ENCODE measurements at places on chromosomes 1 and 21.
A peak's percentile ranks its signal among the peaks of the same experiment; 100 is the strongest.

GRCh38 chr21:42468491-42469131 is 27.4 kb downstream of the RSPH1 start:
- DNase-seq, result peak; percentile 21

DNA sequence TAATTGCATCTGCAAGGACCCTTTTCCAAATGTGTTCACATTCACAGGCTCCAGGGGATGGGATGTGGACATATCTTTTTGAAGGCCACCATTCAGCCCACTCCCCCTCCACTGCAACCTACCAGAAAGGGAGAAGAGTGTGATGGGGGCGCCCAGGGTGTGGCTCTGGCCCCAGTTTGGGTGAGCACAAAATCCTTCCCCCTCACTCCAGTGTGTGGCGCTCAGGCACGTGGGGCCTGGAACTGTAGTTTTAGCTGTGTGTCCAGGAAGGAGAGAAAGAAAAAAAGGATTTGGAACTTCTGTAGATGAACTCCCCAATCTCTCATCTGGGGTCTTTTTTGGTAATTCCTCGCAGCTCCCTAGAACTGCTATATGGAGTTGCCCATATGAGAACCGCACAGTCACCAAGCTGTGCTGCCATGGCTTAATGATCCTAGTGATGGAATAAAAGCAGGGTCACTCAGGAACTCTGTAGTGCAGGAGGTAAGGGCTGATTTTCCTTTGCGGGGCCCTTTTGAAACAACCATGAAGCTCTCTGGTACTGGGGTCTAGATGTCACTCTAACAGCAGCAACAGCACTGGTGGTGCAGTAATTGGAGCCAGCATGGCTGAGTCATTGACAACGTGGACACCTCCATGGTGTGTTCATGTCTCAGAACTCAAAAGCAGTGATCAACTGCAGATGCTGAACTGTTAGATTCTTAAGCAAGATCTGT is 17.0 kb downstream of the AGT start:
- DNase-seq, result no peak

DNA sequence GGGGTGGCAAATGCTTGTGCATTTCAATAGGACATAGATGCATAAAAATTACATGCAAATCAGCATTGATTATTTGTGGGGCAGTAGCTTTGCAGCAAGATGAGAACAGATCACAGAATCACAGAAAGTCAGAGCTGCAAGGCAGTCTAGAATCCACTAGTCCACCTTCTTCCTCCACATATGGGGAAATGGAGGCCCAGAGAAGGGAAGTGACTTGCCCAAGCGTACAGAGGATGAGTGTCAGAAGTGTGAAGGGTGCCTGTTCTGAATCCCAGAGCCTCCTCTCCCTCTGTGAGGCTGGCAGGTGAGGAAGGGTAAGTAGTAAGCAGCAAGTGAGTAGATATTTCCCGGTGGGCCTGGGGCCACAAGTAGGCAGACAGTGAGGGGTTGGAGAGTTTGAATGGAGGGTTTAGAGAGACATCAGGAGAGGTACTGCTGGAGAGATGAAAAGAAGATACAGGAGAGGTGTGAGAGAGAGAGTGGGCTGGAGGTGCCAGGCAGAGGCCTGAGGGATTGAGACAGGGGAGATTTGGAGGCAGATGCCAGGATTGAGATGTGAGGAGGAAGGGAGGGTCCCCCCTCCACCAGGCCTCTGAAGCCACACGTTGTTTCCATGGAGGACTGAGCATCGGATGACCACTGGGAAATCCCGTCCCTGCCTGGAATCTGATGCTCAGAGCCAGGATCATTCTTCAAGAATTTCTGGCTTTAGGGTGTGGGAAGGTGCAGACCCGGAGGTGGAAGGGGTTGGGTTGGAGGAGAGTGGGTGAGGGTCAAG is 4.8 kb upstream of the MYOG start:
- DNase-seq, result no peak

- DNase-seq, result no peak
Observed at GRCh38 chr1:18037651-18038050, 69.9 kb upstream of the IGSF21 start.

DNA sequence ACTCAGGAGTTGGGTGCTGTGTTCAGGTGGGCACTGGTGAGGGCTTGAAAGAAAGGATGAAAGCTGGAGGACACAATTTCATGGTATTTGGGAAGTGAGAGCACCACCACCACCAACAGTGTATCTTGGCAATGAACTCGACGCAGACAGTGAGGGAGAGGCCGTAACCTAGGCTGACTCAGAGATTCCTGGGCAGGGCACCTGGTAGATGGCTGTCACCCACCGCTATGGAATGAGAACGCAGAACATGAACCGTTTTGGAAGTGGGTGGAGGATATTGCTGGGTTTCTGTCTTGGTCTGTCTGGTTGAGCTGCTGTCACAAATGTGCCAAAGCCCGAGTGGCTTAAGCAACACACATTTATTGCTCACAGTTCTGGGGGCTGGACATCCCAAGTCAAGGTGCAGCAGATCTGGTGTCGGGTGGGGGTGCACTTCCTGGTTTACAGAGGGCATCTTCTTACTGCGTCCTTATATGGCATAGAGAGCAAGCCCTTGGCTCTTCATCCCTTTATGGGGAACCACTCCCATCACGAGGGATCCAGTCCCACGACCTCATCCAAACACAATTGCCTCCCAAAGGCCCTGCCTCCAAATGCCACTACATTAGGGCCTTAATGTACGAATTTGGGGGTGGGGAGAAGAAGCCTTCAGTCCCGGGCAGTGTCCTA is 246.3 kb downstream of the SIPA1L2 start:
- DNase-seq, result no peak

DNA sequence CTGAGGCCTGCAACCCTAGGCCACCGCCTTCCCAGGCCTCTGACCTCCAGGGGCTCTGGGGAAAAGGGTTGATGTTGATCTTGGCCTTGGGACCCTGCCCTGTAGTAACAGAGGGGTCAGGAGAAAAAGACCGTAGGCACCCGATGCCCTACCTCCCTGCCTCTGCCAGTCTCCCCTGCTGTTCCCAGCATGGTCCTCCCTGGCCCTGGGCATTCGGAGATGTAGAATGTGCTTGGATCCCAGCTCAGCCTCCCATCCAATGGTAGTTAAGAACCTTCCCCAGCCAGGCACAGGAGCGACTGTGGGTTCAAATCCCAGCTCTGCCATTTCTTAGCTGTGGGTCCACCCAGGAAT is 72.0 kb upstream of the TARDBP start:
- DNase-seq, result no peak

GRCh38 chr21:16179773-16180172 is 450.0 kb downstream of the USP25 start:
- peak; percentile 13 for DNase-seq

- no peak for DNase-seq
Observed at GRCh38 chr21:46184625-46185555, 631 bp upstream of the SPATC1L start.

- DNase-seq, result no peak
Observed at GRCh38 chr1:168627370-168627769, 51.0 kb downstream of the XCL1 start.

DNA sequence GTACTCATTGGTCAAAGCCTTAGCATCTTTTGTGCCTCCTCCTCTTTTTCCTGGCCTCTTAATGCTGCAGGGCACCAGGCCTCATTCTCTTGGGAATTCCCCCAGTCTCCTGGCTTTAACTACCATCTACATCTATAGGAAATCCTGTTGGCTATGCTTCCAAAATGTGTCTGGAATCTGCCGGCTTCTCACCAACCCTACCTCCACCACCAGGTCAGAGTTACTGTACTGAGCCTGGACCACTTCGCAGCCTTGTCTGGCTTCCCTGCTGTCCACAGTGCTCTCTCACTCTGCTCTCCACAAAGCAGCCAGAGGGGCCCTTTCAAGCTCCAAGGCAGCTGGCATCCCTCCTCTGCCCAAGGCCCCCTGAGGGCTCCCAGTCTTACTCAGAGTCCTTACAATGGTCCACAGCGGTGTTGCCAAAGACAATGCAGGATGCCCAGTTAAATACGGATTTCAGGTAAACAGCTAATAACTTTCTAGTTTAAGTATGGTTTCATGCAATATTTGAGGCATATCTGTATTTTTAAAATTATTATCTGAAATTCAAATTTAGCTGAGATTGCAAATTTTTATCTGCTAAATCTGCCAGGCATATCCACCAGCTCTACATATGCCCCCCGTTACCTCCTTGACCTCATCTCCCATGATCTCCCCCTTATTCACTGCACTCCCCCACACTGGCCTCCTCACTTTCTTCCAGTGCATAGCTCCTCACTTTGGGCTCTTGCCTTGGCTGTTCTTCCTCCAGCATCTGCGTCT is 34.5 kb upstream of the FAM163A start:
- no peak for DNase-seq

DNA sequence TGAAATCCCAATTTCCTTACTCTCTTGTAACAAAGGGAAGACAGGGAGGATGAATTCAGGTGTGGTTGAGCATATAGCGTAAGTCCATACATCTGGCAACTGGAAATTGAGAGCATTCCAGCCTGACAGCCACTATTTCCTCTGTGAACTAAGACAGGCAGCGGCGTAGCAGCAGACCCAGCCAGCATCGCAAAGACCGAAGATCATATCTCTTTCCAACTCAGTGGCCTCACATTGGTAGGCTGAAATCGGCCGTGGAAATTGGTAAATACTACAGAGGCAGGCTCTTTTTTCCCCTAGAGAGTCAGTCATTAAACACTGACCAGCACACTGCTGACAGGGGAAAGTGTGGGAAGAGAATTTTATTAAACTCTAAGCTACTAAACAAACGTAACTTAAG is 43.4 kb downstream of the TARBP1 start:
- no peak for DNase-seq

DNA sequence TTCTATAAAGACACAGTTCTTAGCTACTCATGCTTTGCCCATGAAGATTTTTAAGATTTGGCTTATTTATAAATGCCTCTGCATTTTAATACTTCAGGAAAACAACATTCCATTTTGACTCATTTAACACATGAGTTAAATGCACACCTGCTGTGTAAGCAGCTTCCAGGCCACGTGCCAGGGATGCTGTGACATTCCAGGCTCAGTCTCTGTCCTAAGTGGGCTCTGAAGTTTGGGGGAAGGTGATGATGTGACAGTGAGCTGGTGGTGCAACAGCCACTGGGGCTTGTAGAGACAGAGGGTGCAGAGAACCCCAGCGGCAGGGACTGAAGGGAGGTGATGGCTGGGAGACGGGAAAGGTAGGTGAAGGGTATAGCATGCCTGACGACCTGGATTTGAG is 40.7 kb downstream of the HHAT start:
- DNase-seq, result no peak
